NCI-H510A treated with DMSO at 0.1 percent for 48 hours (cell line): ENCODE measurements at places on chromosomes 12 and 14.

DNA sequence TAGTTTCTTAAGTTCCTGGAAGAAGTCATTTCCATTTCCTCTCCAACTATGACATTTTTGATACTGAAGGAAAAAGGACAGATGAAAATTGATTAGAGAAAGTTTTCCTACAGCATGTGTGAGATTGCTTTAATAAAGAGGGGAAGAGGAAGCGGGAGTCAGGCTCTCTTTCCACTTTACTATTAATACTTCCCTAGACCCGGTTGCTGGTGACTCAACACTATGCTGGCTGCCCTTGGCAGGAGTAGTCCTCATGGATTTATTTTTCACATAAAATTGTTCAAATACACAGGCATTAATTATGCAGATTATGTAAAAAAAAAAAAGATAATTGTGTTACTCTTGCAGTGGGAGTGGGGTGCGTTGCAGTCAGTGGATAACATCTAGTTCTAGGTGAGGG lies 293.4 kb downstream of the EGLN3 start:
- no peak for DNase-seq

DNA sequence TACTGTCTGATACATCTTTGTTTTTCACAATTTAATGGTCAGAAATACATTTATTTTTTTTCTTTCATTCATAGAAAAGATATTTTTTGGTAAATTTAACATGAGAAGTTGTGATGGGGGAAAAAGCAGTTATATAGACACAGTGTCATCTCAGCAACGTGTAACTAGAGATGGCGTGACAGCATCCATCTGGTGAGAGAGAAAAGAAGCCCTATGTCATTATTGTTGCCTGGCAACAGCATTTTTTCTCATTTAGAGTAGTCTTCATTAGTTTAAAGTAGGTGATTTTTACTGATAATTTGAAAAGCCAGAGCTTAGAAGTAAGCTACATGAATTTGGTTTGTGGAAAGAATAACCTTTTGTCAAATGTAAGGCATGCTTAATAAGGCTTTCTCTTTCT lies 128.6 kb downstream of the ACSS3 start:
- DNase-seq: peak; percentile 54

DNA sequence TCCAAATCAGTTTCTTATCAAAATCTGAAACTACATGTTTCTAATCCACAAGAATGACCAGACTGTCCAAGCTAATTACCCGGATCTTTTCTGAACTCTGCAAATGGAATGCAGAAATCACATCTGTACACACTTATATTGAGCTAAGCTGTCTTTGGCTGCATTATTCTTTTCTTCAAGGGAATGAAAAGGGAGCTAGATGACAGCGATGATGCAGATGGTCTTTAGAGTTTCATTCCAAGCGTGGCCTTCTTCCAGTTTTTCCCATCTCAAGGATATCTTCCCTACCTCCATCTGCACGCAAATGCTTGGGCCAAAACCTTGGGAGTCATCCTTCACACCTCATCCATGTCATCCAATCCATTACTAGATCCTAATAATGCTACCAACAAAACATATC lies 12.6 kb downstream of the KCNH5 start:
- no peak for DNase-seq

DNA sequence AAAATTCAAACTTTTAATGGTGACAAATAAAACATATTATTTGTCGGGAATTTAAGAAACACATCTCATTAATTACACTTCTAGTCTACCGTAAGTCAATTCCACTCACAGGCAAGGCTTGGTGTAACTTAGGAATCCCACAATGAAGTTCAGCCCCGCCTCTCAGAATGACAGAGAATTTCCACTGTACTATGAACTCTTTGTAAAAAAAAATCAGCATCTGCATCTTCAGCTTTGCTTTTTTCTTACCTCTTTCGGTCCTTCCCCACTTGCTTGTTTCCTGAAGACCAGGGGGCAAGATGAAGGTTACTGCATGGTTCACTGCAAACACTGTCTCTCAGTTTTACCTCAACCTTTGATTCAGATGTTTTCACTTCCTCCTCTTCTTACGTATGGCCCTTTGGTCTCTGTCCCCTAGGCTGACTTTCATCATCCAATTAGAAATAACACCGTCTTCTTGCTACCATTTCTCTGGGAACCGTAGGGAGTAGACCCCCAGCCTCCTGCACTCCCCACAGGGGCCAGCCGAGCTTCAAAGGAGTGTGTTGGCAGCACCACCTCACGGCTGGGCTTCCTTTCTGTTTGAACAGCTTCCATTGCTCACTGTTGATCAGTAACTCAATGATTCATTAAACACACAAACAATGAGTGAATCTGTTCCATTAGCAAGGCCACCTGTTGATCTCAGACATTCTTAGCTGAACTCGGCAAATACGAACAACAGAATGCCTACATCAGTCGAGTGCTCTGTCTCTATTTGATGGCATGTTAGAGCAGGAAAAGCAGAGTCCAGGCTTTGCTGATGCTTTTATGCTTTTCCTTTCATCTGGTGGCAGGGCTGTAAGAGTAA lies 343.0 kb downstream of the BMP4 start:
- no peak for DNase-seq

- DNase-seq: no peak
These were observed 167.8 kb downstream of the TTC7B start for GRCh38 chr14:90648421-90648820.

- no peak for DNase-seq
These were observed 32.2 kb upstream of the BICD1 start for GRCh38 chr12:32074432-32074831.

DNA sequence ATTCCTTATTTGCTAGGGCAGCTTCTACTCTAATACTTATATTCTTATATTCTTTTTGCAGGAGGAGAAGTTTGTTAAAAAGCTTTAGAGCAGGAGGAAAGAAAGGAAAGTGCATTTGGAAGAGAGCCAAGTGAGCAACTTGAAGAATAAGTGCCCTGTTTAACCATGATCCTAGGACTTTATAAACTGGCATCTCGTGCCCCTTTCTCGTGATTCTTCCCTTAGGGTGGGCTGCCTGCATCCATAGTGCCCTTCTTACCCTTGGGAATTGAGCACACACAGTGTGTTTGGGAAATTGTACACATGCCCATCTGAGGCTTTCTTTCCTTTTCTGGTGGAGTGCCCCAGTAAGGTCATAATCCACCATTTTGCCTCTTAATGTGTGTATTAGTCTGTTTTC lies 141.9 kb downstream of the NUBPL start:
- no peak for DNase-seq

- DNase-seq: peak; percentile 89
These were observed 2.8 kb downstream of the TBX5 start for GRCh38 chr12:114403011-114403689.

GRCh38 chr12:102811110-102811737 lies 105.8 kb downstream of the PAH start:
- DNase-seq: peak; percentile 22

GRCh38 chr12:67667276-67668073 lies 18.9 kb downstream of the DYRK2 start:
- no peak for DNase-seq

GRCh38 chr12:8052679-8053078 lies 13.5 kb downstream of the C3AR1 start:
- no peak for DNase-seq

DNA sequence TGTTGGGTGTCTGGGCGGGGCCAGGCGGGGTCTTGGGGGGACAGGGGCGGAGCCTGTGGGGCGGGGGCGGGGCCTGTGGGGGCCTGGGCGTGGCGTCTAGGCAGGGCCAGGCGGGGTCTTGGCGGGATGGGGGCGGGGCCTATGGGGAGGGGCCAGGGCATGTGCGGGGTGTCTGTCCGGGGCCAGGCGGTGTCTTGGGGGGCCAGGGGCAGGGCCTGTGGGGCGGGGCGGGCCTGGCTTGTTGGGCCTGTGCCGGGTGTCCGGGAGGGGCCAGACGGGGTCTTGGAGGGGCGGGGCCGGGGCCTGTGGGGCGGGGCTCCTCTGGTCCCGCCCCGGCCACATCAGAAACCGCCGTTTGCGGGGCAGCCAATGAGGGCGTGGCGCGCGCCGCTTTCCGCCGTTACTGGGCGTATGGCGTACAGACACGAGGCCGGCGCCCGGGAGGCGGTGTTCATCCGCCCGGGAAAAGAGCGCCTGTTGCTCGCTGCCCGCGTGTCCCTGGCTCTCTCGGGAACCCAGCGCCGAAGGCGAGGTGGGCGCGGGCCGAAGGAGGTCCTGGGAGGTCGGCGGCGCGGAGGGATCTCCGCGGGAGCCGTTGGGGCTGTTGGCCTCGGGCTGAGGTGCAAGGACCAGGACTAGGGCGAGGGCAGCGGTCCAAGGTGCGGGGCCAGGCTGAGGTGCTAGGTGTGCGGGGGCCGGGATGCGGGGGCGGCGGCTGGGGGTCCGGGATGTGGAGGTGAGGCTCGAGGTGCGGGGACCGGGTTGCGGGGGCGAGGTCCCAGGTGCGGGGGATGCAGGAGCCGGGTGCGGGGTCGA lies at the start of gene PIWIL1:
Gene PIWIL1, plus strand, starts transcription at position 400 of the 816 bp plus-strand sequence. CDS start 4,705 bp downstream, outside the sequence.
- no peak for DNase-seq

GRCh38 chr12:93689076-93689834 lies 12.1 kb downstream of the CRADD start:
- DNase-seq: peak; percentile 29

DNA sequence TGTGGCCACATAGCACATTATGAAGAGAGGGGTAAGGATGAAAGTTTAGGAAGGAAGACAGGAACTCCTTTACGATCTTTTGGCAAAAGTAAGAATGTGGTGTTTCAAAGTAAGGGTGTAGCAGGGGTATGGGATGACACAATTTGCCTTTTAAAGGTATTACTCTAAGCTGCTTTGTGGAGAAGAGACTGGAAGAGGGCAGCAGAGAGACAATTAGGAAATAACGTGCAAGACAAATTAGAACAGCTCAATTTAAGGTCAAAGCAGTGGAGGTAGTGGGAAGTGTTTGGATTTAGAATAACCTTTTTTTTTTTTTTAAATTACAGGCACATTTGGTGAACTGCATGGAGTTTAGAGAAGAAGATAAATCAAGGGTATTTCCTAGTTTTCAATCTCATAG lies 342.6 kb downstream of the NOVA1 start:
- no peak for DNase-seq

- peak; percentile 62 for DNase-seq
These were observed 63.0 kb upstream of the BTG1 start for GRCh38 chr12:92208613-92209121.

DNA sequence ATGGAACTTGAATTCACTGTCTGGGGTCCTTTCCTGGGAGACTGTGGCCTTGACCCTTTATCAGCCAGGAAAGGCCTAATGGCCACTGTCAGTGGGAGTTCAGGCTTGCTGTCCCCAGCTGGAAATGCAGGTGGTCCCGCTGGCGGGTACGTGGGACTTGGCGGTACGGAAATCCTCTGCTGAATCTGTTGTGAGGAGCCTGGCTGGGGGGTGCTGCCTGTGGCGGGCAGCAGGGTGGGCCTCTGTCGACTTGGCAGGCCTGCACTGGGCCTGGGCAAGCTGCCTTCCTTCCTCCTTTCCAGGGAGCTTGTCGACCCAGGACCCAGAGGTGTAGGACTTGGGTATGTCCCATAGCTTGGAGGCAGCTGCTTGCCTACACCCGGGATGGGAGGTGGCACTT lies 26.3 kb downstream of the ZFYVE21 start:
- no peak for DNase-seq

DNA sequence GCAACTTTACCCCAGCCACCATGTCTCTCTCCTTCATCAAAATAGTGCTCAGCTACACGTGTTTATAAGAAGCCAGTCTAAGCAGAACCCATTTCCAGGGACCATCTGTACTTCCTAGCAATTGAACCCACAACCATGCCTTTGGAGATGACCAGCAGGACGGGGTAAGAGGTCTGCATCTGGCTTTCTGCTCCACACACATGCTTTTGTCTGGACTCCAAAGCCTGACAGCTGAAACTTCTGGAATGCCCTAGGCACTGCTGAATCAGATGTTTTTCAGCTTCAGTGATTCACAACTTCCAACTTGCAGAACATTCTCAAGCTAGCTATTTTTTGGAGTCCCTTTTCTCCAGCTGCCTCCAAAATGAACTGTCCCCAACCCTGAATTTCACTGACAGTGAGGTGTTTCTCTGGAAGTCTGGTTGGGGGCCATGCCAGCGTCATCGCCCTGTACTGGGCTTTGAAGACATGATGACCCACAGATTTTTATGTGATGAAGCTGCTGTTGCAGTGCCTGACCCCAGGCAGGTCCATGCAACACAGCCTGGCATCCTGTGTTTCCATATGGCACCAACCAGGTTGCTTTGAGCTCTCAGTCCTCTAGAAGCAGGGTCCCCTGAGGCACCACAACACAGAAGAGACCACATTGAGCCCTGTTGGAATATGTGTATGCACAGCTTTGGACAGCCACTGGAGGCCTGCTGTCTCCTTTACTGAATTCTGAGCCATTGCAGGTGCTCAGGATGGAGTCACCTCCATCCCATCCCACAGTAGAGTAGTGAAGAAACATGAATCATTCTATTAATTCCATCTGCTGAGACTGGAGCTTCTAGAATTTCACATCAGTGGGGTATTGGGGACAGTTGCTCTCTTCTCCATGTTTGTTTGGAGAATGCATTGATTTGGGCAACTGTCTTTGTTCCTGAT lies 80.2 kb downstream of the NUAK1 start:
- DNase-seq: no peak

DNA sequence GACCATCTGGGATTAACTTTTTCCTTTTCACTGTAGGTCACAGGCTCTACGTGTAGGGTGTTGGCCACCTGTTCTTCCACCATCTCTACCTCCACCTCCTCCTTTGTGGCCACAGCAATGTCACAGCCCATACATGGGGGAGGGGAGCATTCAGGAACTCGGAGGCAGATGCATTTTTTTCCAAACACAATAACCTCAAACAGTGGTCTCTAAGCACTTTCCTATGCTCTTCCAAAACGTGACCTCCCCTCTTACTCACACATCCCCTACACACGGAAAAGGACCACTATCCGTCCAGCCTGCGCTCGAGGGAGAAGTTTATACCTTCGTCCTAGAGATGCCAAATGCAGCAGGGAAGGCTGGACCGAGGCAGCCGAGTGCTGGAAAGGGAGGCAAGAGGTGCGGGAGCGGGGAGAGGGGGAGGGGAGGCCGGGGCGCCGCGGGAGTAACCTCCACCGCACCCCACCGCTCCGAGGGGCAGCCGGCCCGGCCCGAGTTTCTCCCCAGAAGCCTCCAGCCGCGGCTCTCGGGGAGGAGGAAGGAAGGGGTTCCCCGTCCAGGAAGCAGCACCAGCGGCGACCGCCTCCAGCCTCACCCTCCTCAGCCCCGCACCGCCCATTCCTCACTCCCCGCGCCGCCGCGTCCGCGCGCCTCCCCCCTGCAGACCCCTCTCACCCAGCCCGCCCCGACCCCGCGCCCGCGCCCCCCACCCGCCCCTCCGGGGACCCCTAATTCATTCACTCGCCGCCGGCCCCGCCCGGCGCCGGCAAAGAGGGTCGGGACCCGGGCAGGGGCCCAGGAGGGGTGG lies 594 bp downstream of the KRAS start:
- DNase-seq: peak; percentile 46

GRCh38 chr12:132078190-132078589 lies 65.9 kb downstream of the DDX51 start:
- no peak for DNase-seq

- no peak for DNase-seq
These were observed 3.5 kb upstream of the KLRK1 start for GRCh38 chr12:10393291-10393690.

- no peak for DNase-seq
These were observed 206.0 kb downstream of the ADGRD1 start for GRCh38 chr12:131159660-131160059.
